ENCODE measurements at places on chromosomes 1 and 21. TPM values are rescaled to one million over a fixed set of nuclear protein-coding genes. Genes with fewer than 3 reads are reported as not detected.

KRTAP10-3 gene
- not detected for total RNA-seq

ST6GALNAC5 gene
- 21.0 TPM for total RNA-seq

RAD54L gene
- total RNA-seq, result not detected

RNU1-1 gene
- total RNA-seq, result 2,112 TPM

DNA sequence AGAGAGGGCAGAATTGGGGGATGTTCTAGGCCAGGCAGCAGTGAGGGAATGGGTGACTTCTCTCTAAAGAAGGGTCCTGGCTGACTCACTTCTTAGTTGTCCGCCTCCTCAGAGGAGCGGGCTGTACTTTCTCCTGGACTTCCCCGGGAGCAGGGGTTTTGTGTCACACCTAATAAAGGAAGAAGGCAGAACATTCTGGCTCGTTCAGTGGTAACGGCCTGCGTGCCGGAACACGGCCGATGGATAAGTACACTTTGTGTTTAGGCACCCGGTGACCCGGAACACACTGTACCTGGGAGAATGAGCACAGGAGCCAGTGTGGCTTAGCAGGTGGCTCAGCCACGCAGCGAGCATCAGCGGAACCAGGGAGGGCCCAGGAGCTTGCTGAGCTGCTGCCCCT is 84.7 kb downstream of the FBXO2 start:
- H3K27ac ChIP-seq, result no peak overlapping the region
- no peak for DNase-seq
- no peaks in the 10 kb centered on the region for H3K27me3 ChIP-seq
- no peaks in the 10 kb centered on the region for H3K36me3 ChIP-seq

GRCh38 chr21:46028573-46029091 is 47.1 kb downstream of the COL6A1 start:
- no peaks in the 10 kb centered on the region for H3K36me3 ChIP-seq
- H3K4me1 ChIP-seq, result peaks cover 18% of the 10 kb centered on the region
- H3K27me3 ChIP-seq, result no peaks in the 10 kb centered on the region
- no peak overlapping the region for H3K4me3 ChIP-seq
- no peak for DNase-seq

GRCh38 chr1:208888376-208888775 is 644.2 kb upstream of the PLXNA2 start:
- no peak for DNase-seq
- H3K4me1 ChIP-seq, result no peaks in the 10 kb centered on the region
- no peak overlapping the region for H3K4me3 ChIP-seq
- no peaks in the 10 kb centered on the region for H3K27me3 ChIP-seq

DNA sequence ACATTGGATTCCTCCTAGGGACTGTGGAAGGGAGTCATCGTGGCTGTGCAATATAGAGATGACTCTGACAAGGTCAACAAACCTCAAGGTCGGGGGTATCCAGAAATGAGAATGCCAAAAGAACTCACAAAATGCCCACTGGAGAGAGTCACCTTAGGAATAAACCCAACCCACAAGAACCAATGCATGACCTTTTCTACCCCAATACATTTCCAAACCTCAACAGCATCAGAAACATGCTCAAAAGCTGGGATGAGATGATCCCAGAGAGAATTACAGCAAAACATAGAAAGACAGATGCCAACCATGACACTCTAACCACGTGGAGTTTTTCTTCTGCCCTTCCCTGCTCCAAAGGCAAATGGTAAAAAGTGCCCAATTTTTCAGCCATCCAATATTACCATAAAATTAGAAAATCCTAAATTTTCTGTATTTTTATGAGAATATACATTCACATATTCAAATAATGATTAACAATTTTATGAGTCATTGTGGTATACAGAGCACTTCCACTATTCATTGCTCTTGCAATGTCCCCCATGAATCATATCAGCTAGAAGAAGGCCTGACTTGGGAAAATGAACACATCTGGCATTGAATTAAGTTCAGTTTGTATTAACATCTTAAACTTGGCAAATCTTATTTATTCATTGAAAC is 88.2 kb upstream of the PALMD start:
- no peaks in the 10 kb centered on the region for H3K36me3 ChIP-seq
- no peak for DNase-seq
- H3K4me1 ChIP-seq, result no peaks in the 10 kb centered on the region
- no peak overlapping the region for H3K4me3 ChIP-seq
- no peak overlapping the region for H3K27ac ChIP-seq
- H3K27me3 ChIP-seq, result no peaks in the 10 kb centered on the region
